ENCODE measurements at places on chromosomes 16 and 17.
A peak's percentile ranks its signal among the peaks of the same experiment; 100 is the strongest.

DNA sequence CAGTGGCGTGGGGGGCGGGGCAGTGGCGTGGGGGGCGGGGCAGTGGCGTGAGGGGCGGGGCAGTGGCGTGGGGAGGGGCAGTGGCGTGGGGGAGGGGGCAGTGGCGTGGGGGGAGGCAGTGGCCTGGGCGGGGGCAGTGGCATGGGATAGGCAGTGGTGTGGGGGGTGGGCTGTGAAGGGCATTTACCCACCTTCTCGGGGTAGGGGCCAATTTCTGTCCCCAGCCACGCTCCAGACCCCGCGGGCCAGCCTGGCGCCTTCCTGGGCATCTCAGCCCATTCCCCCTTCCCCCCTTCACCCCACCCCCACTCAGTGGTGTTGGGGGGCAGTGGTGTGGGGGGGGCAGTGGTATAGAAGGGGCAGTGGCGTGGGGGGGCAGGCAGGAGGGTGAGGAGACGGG is 92.7 kb downstream of the LITAF start:
- peak; percentile 90 for DNase-seq

- DNase-seq, result no peak
These were observed 10.4 kb upstream of the ZNF652 start for GRCh38 chr17:49372425-49372824.

- DNase-seq, result peak; percentile 19
These were observed 233.5 kb upstream of the TNRC6C start for GRCh38 chr17:77724876-77725615.

- DNase-seq, result peak; percentile 97
These were observed 5.2 kb downstream of the CISD3 start for GRCh38 chr17:38735161-38735997.

DNA sequence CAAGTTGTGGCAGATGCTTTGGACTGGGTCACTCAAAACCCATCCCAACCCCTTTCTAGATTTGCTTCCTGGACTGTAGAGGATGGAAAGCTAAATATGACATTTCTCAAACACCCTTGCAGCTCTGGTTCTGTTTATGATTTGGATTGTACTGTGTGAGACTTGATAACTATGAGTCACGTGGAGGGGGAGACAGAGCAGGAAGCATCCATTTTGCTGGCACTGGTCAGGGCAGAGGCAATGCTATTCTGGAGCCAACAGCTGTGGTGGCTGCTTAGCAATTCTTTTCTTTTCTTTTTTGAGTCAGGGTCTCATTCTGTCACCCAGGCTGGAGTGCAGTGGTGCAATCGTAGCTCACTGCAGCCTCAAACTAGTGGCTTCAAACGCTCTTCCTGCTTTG is 13.6 kb upstream of the TERF2 start:
- DNase-seq, result no peak

DNA sequence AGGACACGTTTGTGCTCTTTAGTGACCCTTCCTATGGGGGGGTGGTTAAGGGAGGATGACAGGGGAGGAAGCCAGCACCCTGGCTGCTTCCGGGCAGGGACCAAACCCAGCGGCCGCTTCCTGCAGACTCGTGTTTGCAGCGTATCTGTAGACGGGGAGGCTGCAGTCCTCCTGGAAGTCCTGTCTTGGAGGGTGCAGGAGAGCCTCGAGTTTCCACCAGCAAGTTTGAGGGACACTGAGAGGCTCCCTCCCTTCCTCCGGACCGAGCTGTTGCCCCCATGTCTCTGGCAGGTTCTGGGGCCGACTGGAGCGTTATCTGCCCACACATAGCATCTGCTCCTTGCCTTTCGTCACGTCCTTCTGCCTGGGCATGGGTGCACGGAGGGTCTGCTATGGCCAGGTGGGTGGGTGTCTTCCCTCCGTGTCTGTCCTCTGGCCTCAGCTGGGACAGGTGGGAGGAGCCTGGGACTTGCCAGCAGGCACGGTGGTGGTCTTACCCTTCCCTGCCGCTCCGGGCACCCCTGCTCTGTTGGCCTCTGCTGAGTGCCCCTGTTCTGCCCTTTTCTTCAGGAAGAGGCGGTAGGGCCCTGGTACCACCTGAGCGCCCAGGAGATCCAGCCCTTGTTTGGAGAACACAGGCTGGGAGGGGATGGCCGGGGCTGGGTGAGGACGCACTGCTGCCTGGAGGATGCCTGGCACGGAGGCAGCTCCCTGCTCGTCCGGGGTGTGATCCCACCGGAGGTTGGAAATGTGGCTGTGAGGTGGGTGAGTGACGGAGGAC is 8.8 kb downstream of the ENGASE start:
- DNase-seq, result no peak

GRCh38 chr17:65617496-65617895 is 56.0 kb upstream of the AXIN2 start:
- no peak for DNase-seq

DNA sequence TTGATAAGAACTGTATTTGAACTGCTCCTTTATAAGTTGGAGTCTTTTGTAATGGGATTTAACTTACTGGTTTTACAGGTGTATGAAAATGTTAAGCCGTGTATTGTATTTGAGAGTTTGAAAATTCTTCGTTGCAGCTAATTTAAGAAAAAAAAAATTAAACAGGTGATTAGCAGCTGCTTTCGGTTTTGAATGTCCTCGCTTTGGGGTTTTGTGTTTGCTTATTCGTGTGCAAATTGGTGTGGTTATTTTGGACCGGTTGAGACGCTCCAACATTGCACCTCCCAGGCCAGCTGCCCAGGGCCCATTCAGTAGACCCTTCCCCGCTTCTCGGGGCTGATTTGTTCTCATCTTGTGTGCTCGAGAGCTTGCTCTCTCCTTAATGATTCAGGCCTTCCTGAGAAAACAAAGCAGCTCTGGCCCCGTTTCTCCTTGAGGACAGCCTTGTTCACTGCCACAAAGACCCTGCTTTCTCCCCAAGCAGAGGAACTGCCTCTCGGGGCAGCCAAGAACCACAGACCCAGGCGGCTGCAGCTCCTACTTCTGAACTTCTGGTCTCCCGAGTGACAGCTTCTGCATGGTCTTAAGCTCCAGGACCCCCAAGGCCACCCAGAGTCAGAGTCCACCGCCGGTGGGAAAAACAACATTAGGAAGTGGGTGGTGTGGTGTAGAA is 100.5 kb downstream of the MSI2 start:
- no peak for DNase-seq

DNA sequence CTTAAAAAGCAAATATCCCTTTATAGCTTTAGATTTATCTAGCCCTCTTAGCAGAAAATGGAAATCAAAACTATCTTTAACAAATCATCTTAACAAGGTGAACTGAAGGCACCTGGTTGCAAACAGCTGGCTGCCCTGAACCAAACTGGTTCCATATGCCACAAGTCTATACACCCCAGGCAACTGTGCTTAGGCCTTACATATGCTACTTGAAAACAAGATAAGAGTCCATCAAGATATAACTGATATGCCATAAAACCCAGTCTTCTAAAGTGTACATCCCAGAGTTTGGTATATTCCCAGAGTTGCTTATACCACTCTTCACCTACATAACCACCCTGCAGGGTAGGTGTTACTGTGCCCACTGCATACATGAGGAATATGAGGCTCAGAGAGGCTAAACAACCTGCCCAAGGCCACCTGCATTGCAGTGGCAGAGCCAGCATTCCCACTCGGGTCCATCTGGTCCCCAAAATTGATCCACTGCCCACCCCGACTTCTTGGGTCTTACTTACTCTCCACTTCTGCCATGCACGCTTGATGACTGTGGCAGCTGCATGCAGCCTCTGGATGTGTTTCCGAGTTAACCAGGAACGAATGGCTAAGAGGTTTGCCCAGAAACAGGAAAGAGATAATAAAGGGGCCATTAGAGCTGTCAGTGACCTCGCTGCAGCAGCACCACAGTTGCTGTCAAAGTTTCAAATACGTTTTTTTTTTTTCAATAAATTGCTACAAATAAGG is 12.2 kb downstream of the ZNHIT3 start:
- DNase-seq, result peak; percentile 9

DNA sequence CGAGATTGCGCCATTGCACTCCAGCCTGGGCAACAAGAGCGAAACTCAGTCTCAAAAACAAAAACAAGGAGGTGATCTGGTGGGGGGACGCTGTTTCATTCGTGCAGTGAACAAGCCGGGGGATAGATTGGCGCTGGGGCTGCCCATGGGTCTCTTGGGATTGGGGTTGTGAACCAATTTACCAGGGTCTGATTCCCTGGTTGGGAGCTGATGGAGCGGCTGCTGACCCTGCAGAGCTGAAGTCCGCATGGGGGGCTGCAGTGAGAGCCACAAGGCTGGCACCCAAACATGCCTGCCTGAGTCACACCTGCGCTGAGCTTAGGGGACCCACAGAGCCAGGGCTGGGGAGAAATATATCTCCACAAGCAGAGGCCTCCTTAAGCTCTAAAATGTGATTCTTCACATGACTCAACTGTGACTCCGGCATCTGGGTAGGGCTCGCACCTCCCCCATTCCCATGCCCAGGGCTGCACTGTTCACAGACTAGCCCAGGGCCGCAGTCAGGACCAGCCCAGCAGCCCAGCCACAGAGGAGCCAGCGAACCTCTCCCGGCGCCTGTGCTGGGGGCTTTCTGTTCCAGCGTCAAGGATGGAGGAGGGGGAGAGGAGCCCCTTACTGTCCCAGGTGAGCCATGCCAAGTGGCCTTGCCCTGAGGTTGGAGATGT is 5.0 kb downstream of the TSPAN10 start:
- peak; percentile 68 for DNase-seq

GRCh38 chr16:86244936-86245335 is 265.4 kb upstream of the FOXF1 start:
- no peak for DNase-seq

- no peak for DNase-seq
These were observed 389.3 kb downstream of the PMP22 start for GRCh38 chr17:14875557-14876412.

DNA sequence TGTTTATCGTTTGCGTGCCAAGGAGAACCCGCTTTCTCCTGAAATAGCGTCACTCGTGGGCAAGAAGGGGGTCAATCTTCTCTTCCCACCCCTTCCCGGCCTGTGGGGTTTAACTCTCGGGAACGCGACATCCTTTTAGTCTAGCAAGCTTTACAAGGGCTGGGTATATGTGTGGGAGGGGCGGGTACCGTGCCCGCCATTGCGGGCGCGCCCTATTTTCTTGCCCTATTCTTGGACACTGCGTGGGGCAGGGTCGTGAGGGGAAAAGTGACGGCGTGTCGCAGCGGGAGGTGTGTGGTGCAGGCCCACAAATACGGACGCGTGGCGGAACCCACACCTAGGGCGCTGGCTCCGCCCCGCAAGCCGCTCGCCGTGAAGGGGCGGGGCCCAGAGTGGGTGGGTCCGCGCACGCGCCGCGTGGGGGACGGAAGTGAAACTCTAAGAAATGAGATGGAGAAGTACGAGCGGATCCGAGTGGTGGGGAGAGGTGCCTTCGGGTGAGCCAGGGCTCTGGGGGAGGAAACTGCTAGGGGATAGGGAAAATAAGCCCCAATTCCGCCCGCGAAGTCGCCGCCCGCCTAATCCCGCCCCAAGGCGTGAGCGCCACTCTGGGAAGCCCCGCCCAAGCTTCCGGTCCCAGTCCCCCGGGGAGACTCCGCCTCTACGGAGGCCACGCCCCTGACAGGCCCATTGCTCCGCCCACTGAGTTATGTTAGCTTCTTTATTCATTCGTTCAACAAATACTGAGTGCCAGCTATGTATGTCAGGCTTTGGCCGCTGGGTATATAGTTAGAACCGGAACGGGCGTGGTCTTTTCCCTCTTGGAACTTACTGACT is at the start of gene NEK8:
TSS of gene NEK8 (plus strand) at position 425 of the 837 bp plus-strand sequence. CDS start at position 451, 26 bp downstream.
- DNase-seq, result peak; percentile 96

- DNase-seq, result peak; percentile 92
These were observed 11.8 kb downstream of the HID1 start for GRCh38 chr17:74960570-74961342.

- no peak for DNase-seq
These were observed 728.3 kb upstream of the CDH8 start for GRCh38 chr16:62764572-62764971.

GRCh38 chr16:88306411-88306810 is 76.3 kb upstream of the ZNF469 start:
- no peak for DNase-seq

- DNase-seq, result no peak
These were observed 63.0 kb upstream of the PVALEF start for GRCh38 chr17:81102352-81102751.

- DNase-seq, result no peak
These were observed 189.3 kb downstream of the AATF start for GRCh38 chr17:37137906-37138514.

DNA sequence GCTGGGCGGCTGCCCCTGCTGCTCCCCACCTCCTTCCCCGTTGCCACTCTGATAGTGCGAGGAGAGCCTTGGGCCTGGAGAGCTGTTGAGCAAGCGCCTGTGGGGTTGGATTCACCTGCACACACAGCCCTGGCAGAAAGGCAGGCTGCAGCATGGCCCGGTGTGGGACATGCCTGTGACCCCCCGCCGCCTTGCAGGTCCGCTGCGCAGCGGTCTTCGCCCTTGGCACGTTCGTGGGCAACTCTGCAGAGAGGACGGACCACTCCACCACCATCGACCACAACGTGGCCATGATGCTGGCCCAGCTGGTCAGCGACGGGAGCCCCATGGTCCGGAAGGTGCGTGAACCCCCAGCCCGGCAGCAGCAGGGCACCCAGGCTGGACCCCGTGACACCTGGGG is 106.8 kb upstream of the CHMP6 start:
- no peak for DNase-seq

- DNase-seq, result no peak
These were observed 370.1 kb downstream of the ZFHX3 start for GRCh38 chr16:72677662-72678447.

- no peak for DNase-seq
These were observed 4.4 kb downstream of the CACNA1G start for GRCh38 chr17:50564916-50565315.

DNA sequence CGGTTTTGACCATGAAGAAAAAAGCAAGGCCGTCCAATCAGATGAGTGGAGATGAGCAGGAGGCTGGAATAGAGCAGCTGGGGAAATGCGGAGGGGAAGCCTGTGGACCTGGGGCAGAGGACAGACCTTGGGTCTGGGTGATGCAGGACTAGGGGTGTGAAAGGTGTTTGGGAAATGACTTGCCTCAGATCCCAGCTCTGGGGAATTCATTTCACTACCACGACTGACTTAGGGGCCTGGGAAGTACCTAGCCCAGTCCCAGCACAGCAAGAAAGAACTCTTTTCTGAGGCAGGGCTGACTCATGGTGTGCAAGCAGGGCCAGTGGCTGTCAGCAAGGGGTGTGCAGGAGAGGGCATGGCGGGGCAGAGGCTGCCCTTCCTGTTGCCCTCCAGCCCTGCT is 14.8 kb downstream of the DNAI2 start:
- DNase-seq, result no peak

- DNase-seq, result peak; percentile 76
These were observed 32.1 kb upstream of the RPH3AL start for GRCh38 chr17:384622-385177.

- peak; percentile 29 for DNase-seq
These were observed 79.9 kb upstream of the HSBP1 start for GRCh38 chr16:83727751-83728352.
